Daoy (cell line): ENCODE measurements at places on chromosomes 2 and 18. TPM values are rescaled to one million over a fixed set of nuclear protein-coding genes. Genes with fewer than 3 reads are reported as not detected.
A peak's percentile ranks its signal among the peaks of the same experiment; 100 is the strongest.

DNA sequence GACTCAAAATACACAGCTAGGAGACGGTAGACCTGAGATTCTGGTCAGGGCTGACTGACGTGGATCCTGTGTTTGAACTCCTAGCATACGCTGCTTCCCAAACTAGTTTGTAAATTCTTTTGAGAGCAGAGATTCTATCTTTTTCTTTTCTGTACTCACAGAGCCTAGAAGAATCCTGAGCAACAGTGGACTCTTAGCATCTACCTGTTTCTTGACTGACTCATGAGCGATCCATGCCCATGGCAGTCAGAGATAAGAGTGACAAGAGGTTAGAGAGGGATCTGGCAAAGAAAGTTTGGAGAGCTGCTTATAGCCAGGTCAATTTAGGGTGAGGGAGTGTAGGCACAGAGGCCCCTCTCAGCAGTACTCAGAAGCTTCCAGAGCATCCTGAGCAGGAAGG, 41.1 kb upstream of the PPP1CB start:
- DNase-seq: no peak

DNA sequence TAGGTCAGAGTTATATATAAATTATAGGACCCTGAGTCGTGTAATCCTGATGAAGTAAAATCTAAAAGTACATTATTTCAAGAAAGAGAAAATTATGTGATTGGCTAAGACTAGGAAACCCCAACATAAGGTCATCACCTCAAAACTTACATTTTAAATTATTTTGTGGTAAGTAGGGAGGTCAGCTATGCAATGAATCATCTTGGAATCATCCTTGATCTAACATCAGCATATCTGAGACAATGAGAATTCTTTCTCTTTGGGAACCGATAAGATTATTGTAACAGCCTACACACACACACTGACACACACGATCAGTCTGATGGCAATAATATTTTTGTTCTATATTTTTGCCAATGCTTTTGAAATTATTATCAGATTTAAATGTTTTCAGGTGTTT, 904.8 kb upstream of the CHAC2 start:
- DNase-seq: no peak

GRCh38 chr2:184906709-184907108, 308.4 kb downstream of the ZNF804A start:
- DNase-seq: no peak

GRCh38 chr2:190343089-190343535, 277 bp upstream of the INPP1 start:
- no peak for DNase-seq

GRCh38 chr2:107615039-107615438, 211.7 kb upstream of the RGPD4 start:
- DNase-seq: no peak

GRCh38 chr18:72848503-72849237, 19.1 kb downstream of the NETO1 start:
- peak; percentile 40 for DNase-seq

DNA sequence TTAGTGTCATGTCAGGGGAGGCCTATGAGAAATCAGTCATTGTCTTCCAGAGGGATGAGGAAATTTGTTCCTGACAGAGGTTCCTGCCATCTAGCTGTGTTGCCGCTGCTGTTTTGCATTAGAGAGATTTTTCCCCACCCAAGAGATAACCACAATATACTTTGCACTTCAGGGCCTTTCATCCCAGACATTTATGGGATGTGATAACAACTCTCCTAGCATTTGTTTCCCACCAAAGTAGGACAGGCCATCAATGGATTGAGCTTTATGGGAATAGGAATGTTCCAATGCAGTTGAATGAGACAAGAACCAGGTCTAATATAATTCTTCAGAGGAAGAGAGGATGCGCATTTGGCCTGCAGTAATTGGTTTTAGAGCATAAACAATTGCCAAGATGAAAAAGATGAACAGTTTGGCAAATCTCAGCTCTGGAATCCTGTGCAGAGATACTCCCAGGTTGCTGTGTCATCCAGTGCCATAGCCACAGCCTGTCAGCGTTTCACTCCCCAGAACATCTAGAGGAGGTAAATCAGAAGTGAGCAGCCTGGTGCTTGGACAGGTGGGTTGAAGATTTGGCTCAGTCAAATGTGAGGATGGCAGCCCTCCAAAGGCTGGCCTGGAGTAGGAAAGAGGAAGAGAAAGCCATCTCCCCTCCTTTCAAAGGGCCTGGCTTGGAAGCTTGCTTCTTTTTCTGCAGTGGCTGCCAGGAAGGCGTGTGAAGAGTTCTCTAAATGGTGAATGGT, 93.7 kb upstream of the SETBP1 start:
- DNase-seq: no peak

- DNase-seq: no peak
Observed at GRCh38 chr2:207397917-207398655, 131.7 kb upstream of the CREB1 start.

Gene CD207
- total RNA-seq: not detected in 2 replicates

Gene ITPRID2
- total RNA-seq: 76.5 and 93.2 TPM in 2 replicates

Gene BCS1L
- 53.3 and 59.9 TPM in 2 replicates for total RNA-seq
